Naive thymus-derived CD4-positive, alpha-beta T cell (primary cell): ENCODE measurements at places on chromosomes 11 and 22.

GRCh38 chr11:117419482-117420142, 92.0 kb downstream of the CEP164 start:
- DNase-seq, result no peak

DNA sequence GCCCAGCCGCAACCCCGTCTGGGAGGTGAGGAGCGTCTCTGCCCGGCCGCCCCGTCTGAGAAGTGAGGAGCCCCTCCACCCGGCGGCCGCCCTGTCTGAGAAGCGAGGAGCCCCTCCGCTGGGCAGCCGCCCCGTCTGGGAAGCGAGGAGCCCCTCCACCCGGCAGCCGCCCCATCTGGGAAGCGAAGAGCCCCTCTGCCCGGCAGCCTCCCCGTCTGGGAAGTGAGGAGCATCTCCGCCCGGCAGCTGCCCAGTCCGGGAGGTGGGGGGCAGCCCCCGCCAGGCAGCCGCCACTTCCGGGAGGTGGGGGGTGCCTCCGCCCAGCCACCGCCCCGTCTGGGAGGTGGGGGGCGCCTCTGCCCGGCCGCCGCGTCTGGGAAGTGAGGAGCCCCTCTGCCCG, 70.6 kb downstream of the STK33 start:
- DNase-seq, result no peak

- DNase-seq, result no peak
These were observed 125.6 kb downstream of the BCR start for GRCh38 chr22:23305922-23306374.

DNA sequence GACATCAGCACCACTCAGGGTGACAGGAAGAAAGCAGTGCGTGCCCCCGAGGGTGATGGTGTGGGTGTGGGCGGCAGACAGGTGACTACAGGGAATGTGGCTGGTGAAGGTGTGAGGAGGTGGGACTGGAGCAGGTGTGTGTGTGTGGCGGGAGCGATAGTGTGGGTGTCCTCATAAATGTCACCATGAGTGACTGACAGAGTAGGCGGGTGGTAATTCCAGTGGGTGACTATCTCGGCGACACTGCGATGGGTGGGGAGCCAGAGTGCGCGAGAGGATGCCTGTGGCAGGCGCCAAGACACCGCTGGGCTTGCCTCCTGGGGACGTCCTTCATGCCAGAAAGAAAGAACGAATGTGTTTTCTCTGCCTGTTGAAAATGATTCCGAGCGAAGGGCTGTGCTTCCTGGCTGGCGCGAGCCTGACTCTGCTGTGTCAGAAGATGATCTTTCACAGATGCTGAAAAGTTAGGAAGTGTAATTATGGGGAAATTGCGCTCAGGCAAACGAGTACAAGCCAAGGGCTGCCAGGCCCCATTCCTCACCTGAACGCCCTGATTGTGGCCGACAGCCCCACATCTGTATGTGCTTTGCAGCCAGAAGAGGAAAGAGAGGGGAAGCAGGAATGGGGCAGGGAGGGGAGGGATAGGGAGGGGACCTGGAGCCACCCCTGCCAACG, 98.8 kb upstream of the CD82 start:
- no peak for DNase-seq

GRCh38 chr22:22099194-22099486, 116.6 kb upstream of the TOP3B start:
- DNase-seq, result no peak

- no peak for DNase-seq
These were observed 43.3 kb downstream of the DNAJC24 start for GRCh38 chr11:31412946-31413345.

- DNase-seq, result no peak
These were observed 25.5 kb downstream of the TMPRSS13 start for GRCh38 chr11:117903505-117904382.

- DNase-seq, result no peak
These were observed 34.6 kb downstream of the OSBPL5 start for GRCh38 chr11:3130269-3131071.

- DNase-seq, result no peak
These were observed 89.4 kb downstream of the PACS1 start for GRCh38 chr11:66159324-66159984.

- DNase-seq, result no peak
These were observed 6.4 kb upstream of the CEP295 start for GRCh38 chr11:93655047-93655446.

GRCh38 chr22:40028098-40028425, 33.3 kb downstream of the FAM83F start:
- no peak for DNase-seq

- no peak for DNase-seq
These were observed 7.9 kb downstream of the PCSK7 start for GRCh38 chr11:117223741-117224689.

GRCh38 chr11:115450519-115450918, 53.7 kb downstream of the CADM1 start:
- no peak for DNase-seq

DNA sequence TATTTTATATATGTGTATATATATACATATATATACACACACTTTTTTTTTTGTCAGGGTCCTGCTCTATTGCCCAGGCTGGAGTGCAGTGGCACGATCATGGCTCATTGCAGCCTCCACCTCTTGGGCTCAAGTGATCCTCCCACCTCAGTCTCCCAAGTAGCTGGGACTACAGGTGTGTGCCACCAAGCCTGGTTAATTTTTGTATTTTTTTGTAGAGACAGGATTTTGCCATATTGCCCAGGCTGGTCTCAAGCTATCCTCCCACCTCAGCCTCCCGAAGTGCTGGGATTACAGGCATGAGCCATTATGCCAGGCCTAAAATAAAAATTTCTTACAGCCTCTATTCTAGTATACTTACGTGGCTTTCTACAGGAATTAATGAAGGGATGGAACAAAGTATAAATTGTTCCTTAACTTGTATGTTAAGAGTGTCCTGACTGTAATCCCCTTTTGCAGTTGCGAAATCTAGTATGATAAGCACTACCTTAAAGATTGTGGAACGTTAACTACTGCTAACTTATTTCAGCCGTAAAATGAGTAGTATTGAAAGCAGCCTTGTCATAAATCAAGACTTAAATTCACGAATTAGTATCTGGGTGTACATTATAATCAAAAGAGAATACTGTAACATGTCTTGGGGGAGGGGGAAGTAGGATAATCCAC, 2.1 kb downstream of the TRAF6 start:
- DNase-seq, result no peak

GRCh38 chr11:24963852-24964251, 467.0 kb downstream of the LUZP2 start:
- DNase-seq, result no peak

GRCh38 chr11:104093426-104094280, 57.2 kb downstream of the DDI1 start:
- no peak for DNase-seq

GRCh38 chr11:69483691-69484426, 2.4 kb downstream of the LINC01488 start:
- no peak for DNase-seq

- DNase-seq, result no peak
These were observed 2339.7 kb upstream of the RAG2 start for GRCh38 chr11:38937709-38938108.
